ENCODE measurements at places on chromosomes 16 and 17.

DNA sequence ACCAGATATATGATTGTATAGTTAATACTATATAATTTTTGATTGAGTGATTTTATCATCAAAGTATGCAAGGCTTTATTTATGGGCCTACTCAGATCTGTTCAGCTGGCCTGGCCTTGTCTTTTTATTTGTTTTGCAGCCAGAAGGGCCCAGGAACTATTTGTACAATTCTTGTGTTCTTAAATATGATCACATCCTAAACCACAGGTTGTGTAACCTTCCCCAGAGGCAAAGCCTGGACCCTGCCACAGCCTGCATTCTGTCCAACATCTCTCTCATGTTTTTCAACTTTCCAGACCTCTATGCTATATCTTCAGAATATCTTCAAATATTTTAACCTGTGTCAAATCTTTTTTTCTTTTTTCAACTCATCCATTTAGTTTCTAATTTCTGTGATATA is 410.4 kb upstream of the MON1B start:
- DNase-seq: no peak

DNA sequence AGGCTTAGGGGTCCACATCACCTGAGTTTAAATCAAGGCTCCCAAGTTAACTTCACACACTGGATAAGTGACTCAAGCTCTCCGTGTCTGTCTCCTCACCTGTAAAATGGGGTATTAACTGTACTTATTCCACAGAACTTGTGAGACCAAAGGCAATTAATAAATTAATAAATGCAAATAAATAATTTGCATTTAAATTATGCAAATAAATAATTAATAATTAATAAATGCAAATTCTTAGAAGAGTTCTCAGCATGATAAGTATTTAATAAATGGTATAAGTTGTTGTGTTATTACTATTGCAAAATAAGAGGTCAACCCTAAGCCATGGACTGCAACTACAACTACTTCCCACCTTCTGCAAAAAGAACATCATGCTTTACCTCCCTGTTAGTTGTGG is 13.7 kb upstream of the CXCL16 start:
- no peak for DNase-seq

- DNase-seq: no peak
These were observed 601 bp downstream of the PHKB start for GRCh38 chr16:47461598-47462266.

GRCh38 chr16:57688987-57689761 is 5.4 kb upstream of the DRC7 start:
- no peak for DNase-seq

DNA sequence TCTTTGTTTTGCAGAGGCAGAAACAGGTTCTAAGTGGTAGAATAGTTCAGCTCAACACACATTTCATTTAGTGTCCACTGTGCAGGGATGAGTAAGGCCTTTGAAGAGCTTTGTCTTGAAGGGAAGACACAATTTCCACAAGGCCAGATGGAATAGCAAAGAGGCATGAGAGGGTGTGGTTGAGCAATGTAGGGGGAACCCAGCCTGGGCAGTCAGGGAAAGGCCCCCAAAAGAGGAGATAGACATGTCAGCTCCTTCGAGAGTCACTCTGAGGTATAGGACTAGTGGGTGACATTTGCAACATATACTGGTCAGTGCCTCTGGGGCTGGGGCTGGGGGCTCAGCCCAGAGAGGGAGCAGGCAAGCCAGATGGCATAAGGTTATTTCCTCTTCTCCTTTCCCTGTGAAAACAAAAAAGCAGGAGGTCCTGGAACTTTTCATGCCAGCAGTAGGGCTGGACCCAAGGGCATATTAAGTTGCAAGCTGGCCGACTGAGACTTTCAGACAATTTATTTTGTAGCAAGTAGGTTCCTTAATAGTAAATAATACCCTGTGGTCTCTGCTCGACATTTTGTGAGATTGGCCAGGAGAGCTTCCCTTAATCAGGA is 7.1 kb downstream of the ALKBH5 start:
- DNase-seq: no peak

DNA sequence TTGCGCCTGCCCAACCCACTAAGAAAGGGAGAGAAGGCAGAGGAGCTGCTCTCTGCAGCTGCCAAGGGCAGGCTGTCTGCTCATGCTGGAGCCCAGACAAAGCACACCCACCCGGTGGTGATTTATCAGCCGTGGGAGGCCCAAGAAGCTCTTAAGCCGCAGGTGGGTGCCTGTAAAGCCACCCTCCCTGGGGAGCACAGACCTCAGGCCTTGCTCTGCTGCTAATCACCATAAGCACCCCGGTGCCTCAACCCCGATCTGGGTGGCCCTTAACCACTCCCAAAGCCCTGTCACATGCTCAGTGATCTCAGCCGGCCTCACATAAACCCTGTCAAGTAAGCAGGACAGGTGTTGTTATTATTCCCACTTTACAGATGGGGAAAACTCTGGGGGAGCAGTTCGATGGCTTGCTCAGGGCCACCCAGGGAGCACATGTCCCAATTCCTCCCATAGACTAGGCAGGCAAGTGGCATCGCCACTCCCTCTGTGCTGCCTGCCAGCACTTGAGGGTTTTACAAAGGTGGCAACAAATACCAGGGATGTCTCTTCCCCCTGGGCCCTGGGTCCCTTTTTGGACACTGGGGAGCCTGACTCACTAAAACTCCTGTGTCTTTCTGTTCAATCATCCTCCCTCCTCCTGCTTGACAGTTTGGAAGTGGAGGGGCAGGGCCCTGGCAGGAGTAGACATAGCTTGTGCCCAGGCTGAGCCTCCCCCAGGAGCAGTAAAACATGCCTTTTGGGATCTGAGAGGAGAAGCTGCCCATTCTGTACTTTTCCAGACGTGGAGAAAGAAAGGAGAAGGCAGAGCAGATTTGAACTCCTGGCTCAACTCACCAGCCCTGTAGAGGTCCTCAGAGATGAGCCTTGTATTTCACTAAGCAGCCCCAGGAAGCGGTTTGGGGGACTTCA is 299.3 kb downstream of the SOX9 start:
- DNase-seq: peak; percentile 17

DNA sequence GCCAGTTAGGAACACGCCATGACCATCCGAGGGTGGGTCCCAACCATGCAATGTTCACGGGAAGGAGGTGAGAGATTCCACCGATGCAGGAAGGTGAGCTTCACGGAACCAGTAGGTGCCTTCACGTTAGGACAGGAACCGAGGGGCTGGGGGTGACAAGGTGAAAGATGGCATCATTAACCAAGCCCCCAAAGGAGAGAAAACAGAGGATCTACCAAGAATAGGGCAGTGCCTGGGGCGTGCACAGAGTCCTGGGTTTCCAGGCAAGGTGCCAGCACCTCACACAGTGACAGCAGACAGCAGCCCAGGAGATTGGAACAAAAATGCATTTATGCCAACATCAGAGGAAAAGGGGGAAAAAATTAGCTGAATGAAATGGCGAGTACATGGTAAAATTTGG is 137.9 kb downstream of the GSG1L start:
- DNase-seq: no peak

- DNase-seq: peak; percentile 35
These were observed 1.7 kb downstream of the CORO1A start for GRCh38 chr16:30184891-30185682.

DNA sequence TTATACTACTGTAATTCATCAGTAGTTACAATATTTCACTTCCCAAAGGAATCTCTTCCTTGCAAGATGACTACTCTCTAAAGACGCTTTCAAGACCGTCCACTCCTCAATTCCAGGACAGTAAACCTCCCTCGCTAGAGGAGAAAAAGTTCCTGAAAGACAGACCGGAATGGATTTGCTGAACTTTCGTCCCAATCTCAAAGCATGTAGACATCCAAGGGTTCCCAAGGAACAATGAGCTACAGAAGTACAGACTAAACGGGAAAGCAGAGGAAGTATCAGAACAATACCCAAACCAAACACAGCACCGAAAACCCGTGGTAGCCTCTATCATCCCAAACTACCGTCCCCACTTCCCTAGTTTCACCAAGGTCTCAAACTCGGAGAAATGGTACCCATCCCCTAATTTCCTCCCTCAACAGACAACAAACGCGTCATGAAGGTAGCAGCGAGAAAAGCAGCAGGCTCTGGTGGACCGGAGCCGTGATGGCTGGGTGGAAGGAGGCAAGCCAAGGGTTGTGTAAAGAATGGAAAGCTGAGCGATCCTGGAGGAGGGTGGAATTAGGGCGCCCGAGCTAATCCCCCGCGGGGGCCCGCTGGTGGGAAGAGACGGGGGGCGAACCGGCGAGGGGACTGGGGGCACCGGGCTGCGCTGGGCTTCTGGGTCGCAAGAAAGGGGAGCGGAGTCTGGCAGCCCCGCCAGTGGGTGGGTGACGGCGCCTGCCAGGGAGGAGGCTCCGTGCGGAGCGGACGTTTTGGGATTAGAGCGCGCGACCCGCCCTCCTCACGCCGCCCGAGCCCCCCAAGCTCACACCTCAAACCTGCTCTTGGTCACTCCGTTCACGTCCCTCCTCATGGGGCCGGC is 647 bp downstream of the FBXL20 start:
- peak; percentile 42 for DNase-seq

DNA sequence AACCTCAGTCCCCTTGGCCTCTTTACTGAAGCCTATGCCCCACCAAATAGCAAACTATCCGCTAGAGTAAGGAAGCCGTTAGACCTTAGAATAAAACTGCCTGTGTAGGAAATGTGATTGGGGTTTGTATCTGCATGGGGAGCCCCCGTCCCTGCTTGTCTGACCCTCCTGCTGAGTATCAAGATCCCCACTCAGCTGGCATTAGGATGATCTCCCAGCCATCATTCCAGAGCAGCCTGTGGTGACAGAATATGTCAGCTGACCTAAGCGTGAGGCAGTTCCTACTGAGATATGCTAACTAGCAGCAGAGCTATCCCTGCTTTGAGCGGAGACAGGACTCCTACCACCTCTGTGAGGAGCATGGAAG is 645 bp upstream of the GFOD2 start:
- DNase-seq: peak; percentile 38

- DNase-seq: no peak
These were observed 20.2 kb downstream of the CRISPLD2 start for GRCh38 chr16:84839956-84840355.
